Fibroblast of skin of right biceps (primary cell): ENCODE measurements at places on chromosomes 5 and 9.

DNA sequence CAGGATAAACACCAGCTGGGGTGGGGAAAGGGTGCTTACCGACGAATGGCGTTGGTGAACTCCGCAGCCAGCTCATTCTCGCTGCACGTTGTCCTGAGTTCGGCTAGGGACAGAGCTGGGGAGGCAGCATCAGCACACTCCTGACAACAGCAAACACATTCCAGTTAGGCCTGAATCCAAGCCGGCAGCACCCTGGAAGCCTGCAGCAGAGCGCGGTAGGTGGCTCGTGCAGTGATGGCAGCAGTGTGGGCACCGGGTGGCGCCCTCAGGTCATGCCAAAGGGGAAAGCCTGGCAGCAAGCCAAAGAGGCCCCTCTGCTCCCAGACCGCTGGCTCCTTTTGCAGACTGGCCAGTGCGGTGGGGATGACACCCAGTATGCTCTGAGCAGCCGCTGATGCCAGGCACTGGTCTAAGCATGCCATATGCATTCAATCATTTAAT lies 66.9 kb downstream of the DCP2 start:
- no peak for DNase-seq

- no peak for DNase-seq
Observed at GRCh38 chr5:80346055-80346454, 26.3 kb downstream of the SPZ1 start.

DNA sequence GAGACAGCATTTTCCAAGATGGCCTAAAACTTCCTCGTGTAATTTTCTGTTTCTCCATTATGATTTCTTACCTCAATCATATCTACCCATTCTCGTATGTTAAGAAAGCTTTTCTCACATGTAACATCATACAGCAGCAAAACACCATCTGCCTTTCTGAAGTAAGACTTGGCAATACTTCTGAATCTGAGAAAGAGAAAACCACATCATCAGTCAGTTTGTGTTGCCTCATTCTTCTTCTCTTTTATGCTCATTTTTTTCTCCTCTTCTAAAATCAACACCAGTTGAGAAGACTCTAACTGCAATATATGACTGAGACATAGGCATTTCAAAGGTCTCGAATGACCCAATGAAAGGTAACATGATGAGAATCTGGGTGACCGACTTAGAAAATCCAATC lies 66.0 kb downstream of the RASEF start:
- peak; percentile 48 for DNase-seq

DNA sequence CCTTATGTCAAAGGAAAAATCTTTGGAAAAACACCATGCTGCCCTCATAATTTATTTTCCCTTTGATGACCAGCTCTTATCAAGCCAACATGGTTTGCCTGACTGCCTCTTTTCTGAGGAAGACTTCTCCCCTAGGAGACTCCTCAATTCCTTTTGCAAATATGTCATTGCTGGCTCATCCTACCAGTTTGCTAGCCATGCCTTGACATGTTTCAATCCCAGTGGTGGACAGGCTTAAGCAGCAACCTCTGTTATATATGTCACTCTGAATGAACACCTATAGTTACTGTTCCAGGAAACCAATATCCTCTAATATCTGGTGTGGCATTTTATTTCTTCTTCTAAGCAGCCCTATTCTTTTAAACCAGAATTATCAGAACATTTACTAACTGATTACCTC lies 615.8 kb downstream of the HTR1A start:
- DNase-seq = no peak

- DNase-seq = peak; percentile 71
Observed at GRCh38 chr9:36328798-36329411, 70.7 kb upstream of the GNE start.

GRCh38 chr9:128685636-128686489 lies 3.2 kb upstream of the SET start:
- DNase-seq = no peak
